ENCODE measurements at places on chromosomes 13 and 19. TPM values are rescaled to one million over a fixed set of nuclear protein-coding genes. Genes with fewer than 3 reads are reported as not detected.

SLC5A5 gene
- not detected for polyA plus RNA-seq

IGFL1 gene
- polyA plus RNA-seq, result not detected

SIAH3 gene
- polyA plus RNA-seq, result not detected

TMEM59L gene
- 4.8 TPM for polyA plus RNA-seq

PDX1 gene
- not detected for polyA plus RNA-seq

GJB6 gene
- 0.05 TPM for polyA plus RNA-seq

LENG9 gene
- 2.3 TPM for polyA plus RNA-seq

ELSPBP1 gene
- polyA plus RNA-seq, result not detected

LMTK3 gene
- polyA plus RNA-seq, result 2.9 TPM

NTN5 gene
- polyA plus RNA-seq, result 0.14 TPM

FGF22 gene
- 0.23 TPM for polyA plus RNA-seq

- DNase-seq, result no peak
Measured at GRCh38 chr13:36819739-36820090, 693 bp downstream of the RFXAP start.

DNA sequence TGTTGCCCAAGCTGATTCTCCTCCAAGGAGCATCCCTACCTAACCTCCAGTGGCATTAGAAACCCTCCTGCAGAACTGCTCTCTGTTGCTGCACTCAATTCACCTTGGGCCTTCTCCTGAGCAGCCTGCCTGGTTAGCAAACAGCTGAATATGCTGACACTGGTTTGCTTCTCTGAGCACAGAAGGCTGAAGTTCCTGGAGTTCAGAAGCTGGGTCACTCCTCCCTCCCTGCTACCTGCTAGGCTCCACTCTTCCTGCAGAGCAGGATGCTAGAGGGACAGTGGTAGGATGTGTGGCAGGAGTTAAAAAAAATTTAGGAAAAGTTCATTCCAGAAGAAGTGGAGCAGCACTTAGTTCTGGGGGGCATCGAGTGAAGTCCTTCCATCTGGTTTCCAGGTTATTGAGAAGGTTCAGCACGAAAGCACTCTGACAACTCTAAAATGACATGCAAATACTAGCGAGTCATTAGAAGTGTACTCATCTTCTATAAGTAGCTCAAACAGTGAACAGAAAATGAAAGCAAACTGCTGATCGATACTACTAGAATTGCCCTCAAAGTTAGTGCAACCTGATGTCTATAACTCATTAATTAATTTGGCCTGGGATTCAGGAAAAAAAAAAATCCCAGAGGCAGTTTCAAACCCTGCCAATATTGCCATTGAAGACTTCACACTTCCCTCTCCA, 293.7 kb downstream of the POU4F1 start:
- no peak for DNase-seq

DNA sequence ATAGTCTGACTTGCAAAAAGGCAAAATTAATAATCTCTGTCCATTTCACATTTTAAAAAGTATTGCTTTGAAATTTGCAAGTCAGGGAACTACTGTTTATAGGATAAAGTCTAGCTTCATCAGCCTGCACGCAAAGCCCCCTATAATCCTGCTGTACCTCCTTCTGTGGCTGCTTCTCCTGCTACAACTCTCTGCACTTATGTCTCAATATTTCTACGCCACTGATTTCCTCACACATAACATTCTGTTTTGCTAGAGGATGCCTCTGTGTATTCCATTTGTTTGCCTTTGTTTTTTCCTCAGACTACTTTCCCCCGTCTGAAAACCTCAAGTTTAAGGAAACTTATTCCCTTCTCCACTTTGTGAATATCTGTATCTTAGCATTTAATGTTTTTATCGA, 389.9 kb downstream of the RFC3 start:
- DNase-seq, result no peak

- DNase-seq, result no peak
Measured at GRCh38 chr13:50586414-50587083, 256.9 kb downstream of the DLEU7 start.

GRCh38 chr19:16589917-16590316, 17.7 kb upstream of the SLC35E1 start:
- peak; percentile 50 for DNase-seq

- no peak for DNase-seq
Measured at GRCh38 chr19:2740314-2740656, 468 bp upstream of the SLC39A3 start.

DNA sequence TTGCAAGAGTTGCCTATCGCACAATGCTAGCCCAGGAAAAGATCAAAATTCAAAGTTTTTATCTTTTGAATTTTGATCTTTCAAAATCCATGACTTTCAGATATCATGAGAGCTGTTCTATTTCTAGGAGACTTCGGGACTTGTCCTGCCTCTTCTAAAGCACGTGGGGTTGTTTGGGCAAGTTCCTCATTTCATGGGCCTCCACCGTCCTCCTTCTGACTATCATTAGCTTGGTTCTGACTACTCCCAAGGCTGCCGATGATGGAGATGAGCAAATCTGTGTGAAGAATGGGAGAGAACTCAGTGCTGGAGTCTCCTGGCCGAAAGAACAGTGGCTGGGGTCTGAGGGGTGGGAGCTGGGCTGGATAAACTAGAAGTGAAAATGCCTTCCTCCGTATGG, 86.5 kb downstream of the COL4A1 start:
- no peak for DNase-seq

DNA sequence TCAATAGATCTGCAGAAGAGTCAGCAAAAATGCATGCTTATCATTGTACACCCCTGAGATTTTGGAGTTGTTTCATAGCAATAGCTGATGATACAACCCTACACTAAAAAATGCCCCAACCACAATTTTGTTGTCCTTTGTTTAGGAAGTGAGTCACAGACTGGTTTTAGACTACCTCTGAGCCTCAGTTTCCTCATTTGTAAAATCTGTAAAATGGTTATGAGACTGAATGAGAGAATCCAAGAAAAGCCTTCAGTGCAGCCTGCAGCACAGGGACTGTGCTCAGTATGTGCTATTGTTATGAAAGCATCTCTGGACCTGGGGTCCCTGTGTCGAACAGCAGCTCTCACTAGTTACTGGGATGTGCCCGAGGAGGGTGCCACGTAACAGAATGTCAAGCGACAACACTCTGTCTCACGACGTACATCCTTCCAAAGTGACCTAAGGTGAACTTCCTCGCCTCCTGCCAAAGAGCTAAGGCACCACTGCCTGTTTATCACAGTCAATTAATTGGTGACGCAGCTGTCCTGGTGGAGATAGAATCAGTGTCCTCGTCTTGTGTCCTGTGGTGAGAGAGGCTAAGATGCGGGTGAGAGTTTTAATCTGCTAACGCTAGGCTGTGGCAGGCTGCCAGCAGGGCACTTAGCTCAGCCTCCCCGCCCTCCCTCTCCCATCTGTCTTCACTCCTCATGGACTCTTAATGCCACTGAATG, 18.1 kb downstream of the DHRS12 start:
- DNase-seq, result peak; percentile 81

- DNase-seq, result no peak
Measured at GRCh38 chr13:22107549-22107948, 436.7 kb downstream of the FGF9 start.

GRCh38 chr13:43054803-43055802, 31.7 kb downstream of the DNAJC15 start:
- DNase-seq, result peak; percentile 58

- DNase-seq, result peak; percentile 51
Measured at GRCh38 chr13:46295491-46296114, 83.9 kb downstream of the LRRC63 start.

DNA sequence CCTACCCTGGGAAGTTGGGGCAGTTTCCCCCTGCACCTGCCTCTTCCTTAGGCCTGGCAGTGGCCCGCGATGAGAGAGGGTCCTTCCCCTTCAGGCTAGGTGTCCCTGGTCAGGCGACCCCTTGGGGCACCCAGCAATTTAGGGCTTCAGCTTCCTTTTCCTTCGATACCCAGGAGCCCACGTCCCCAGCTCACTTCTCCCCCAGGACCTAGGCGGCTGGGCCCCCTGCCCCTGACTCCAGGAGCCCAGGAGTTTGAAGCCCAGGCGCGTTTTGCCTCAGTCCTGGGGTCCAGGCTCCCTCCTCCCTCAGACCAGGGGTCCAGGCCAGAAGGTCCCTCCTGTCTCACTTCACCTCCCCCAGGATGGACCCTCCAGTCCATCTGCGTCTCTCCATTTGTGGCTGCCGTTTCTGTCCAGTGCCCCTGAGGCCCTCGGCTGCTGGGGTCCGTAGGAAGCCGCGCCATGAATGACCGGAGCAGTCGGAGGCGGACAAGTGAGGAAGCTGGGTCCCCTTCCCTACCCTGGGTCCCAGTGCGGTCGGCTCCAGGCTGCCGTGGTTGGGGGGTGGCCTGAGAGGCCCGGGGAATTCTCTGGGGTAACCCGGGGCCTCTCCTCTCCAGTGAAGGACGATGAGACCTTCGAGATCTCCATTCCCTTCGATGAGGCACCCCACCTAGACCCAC, 714 bp downstream of the CCDC106 start:
- DNase-seq, result no peak

- peak; percentile 80 for DNase-seq
Measured at GRCh38 chr19:17205237-17206140, 9.7 kb upstream of the USE1 start.

DNA sequence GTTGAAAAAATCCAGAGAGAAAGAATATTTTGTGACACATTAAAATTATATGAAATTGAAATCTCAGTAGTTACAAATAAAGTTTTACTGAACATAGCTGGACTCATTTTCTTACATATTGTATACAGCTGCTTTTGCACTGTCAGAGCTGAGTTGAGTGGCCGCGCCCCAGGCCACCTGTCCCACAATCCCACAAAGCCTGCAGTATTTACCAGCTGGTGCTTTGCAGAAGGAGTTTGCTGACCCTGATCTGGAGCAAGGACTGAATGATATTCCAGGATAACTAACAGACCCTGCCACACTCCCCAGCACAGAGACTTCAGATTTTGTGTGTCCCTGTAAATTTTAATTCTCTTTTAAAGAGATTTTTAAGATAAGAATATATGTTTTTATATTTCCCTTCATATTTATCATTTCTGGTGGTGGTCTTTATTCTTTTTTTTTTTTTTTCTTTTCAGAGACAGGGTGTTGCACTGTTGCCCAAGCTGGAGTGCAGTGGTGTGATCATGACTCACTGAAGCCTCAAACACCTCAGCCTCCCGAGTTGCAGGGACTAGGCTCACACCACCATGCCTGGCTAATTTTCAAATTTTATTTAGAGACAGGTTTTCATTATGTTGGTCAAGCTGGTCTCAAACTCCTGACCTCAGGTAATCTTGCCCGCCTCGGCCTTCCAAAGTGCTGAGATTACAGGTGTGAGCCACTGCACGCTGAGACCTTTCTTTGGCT, 48.5 kb downstream of the TDRD12 start:
- no peak for DNase-seq

- peak; percentile 59 for DNase-seq
Measured at GRCh38 chr13:66657165-66657881, 572.8 kb downstream of the PCDH9 start.
